ENCODE measurements at places on chromosomes 13 and 19. TPM values are rescaled to one million over a fixed set of nuclear protein-coding genes. Genes with fewer than 3 reads are reported as not detected.

- no peak for DNase-seq
Measured at GRCh38 chr19:46049597-46049996, 8.8 kb upstream of the IGFL4 start.

GRCh38 chr19:15464394-15465385 is at the start of gene RASAL3:
RASAL3 (minus strand) TSS chr19:15464544; CDS start chr19:15464358, 186 bp downstream.
- no peak for DNase-seq

GRCh38 chr13:74465271-74465670 is 331.1 kb upstream of the KLF12 start:
- DNase-seq: no peak

GRCh38 chr19:35796645-35797542 is 15.8 kb downstream of the PRODH2 start:
- no peak for DNase-seq

- no peak for DNase-seq
Measured at GRCh38 chr19:36246006-36246481, 31.1 kb downstream of the ZNF146 start.

DNA sequence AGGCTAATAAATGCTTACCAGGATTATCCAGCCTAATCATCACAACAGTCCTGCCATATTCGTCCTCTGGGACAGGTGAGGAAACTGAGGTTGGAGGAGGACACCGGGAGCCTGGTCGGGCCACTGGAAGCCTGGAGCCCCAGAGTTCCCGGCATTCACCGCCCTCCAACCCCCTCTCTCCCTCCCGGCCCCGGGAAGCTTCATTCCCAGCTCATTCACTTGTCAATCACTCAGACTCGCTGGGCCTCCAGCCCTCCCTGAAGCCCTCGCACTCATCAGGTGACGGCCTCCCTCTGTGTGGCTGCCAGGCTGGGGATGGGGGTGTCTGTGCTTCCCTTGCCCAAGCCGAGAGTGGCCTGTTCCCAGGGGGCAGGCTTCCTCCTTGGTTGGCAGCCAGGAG is 22.5 kb upstream of the ZNF99 start:
- no peak for DNase-seq

GRCh38 chr13:108218044-108218974 is at the start of gene ABHD13:
ABHD13 (plus strand) TSS chr13:108218392; CDS start chr13:108229219, 10,827 bp downstream.
- peak; percentile 91 for DNase-seq

DNA sequence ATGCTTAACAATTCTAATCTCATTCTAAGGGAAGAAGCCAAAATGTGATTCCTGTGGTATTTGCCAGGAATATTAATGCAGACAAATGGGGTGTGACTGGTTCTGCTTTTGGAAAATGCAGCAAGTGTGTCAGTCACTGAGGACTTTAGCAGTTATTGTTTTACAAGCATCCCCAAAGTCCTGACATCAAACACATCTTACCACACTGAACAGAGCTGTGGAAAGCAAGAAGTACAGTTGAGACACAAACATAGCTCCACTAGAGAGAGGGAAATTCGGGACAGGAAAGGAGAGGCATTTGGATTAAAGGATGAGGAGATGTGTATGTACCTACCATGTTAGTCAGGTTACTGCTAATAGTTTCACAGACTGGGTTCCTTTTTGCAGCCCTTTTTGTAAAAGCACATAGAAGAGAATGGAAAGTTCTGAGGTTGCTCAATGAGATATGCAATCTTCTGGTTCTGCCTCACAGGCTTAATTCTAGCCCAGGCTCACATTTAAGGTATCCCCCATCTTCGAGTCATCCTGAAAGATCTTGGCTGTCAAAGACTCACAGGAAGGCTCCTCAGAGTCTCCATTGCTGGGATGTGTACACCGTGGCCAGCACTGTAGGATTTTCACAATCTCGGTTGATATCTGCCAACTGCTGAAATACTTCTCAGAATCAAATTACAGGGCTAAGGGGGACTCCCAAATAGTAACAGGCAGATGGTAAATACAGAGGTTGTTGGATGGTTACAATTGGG is 316.6 kb downstream of the DNAJC15 start:
- DNase-seq: no peak

GRCh38 chr19:43751466-43752220 is 3.1 kb downstream of the SMG9 start:
- no peak for DNase-seq

DNA sequence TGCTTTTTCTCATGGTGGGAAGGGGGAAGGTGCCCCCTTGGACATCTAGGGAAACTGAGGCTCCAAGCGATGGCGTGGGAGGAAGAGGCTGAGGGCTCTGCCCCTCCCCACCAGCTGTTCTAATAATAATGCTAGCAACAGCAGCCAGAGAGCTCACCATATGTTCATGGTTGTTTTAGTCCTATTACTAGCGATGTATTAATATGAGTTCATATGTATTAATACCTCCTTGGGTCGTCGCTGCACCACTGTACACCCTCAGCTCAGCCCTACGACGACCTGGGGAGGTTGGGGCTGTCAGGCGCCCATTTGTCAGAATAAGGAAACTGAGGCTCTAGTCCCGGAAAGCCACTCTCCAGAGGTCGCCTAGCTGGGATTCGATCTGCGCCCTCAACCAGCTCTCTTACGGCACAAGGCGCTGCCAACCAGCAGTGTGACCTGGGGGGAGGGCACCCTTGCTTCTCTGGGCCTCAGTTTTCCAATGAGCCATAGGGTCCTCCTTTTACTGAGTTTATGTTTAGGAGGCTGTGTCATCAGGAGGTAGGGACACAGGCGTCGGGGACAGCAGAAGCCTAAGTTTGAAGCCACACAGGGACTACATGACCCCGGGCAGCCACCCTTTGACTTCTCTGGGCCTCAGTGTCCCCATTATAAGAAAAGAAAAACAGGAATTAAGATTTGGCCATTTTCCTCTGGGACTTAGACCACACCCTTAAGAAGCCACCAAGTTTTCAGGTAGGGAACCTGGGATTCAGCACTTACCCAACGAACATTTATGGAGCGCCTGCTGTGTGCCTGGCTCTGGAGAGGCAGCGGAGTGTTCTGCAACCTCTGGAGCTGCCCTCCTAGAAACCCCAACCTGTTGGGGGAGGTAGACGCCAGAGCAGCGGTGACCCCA is 664 bp downstream of the MAST3 start:
- DNase-seq: no peak

- no peak for DNase-seq
Measured at GRCh38 chr13:70835371-70835770, 727.1 kb upstream of the KLHL1 start.

DNA sequence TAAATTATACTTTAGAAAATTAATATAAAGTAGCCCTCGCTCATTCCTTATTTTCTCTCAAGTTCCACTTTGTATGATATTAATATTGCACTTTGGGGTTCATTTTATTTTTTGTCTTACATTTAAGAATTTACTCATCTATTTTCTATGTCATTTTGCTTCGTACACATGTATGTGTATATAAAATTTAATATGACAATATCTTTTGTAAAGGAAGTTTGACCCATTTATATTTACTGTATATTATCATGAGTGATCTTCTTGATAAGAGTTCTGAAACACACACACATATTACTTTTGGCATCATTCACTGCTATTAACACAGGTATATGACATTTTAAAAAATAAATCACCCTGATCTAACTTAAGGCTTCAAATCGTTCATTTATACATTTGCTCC is 83.1 kb downstream of the IRS2 start:
- no peak for DNase-seq

- DNase-seq: peak; percentile 15
Measured at GRCh38 chr19:34838753-34839431, 65.9 kb upstream of the ZNF599 start.

DNA sequence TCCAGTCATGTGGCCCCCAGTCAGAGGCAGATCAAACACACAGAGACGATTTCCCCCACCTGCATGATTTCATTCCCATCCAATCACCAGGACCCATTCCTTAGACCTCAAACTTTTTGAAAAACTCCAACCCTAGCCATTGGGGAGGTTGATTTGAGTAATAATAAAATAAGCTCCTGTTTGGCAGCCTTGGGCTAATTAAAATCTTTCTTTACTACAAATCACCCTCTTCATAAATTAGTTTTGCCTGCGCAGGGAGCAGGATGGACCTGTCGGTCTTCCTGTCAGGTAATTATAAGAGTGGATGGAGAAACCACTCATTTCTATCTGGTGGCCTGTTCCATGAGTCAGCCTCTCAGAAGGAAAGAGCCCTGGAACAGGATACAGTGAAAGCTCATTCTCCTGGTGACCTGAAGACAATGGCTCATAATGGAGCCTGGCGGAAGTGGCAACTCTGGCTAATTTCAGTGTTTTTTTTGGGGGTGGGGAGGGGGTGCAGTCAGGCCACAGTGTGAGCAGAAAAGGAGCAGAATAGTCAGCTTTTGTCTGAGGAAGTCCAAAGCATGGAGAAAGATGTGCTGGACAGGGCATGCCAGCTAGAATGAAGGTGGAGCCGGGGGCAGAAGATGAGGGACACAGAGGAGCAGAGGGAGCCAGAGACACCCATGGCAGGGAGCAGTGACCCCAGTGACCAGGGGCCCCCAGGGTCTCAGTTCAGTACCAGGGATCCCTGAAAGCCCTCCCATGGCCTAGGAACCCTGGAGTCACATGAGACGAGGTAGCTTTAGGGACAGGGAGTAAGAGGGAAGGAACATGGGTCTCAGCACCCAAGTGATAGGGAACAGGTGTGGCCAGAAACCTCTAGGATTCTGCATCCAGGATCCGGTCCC is 31.8 kb upstream of the PSG9 start:
- no peak for DNase-seq

Gene ZNF844
- 4.4 TPM for total RNA-seq

Gene PEAK3
- total RNA-seq: not detected

Gene UBAC2
- 20.9 TPM for total RNA-seq

Gene THAP8
- total RNA-seq: 0.54 TPM

Gene OR4F17
- total RNA-seq: not detected

Data from Daoy (cell line).